ENCODE measurements at places on chromosomes 4 and X.
A peak's percentile ranks its signal among the peaks of the same experiment; 100 is the strongest.

GRCh38 chrX:63503541-63503940, 152.4 kb upstream of the SPIN4 start:
- no peak for DNase-seq

GRCh38 chr4:73725510-73725909, 14.9 kb upstream of the CXCL8 start:
- DNase-seq, result no peak

DNA sequence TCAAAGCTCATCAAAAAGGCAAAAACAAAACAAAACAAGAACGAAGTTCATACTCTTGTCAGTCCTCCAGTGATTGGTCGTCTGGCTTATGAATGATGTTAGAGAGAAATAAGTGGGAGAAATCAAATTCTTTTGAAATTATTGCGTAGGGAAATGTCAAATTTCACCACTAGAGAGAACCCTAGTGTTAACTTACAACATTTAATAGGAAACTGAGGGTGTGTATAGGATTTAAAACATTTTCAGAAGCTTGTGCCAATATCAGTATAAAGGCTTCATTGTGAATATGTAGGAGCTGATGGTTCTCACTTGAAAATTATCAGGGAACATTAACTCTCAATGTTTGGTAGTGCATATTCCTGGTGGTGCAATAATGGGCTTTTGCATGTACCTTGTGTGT, 17.4 kb downstream of the ADH6 start:
- peak; percentile 63 for DNase-seq

DNA sequence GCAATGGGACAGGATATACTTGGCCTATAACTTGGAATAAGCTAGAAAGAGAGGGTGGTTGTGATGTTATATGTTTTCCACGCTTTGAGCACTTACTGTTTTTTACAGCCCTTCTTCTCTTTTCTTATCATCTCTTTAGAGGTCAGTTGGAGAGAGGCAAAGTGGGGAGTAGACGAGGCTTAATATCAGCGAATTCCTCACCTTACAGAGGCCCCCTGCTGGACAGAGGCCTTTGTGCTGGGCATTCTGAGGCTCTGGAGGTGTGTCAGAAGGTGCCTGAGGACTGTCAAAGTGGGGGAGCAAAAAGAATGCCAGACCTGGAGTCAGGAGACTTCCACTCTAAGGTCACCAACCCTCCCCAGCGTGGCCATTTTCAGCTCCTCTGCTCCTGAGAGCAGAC, 42.5 kb downstream of the MAMLD1 start:
- DNase-seq, result no peak

DNA sequence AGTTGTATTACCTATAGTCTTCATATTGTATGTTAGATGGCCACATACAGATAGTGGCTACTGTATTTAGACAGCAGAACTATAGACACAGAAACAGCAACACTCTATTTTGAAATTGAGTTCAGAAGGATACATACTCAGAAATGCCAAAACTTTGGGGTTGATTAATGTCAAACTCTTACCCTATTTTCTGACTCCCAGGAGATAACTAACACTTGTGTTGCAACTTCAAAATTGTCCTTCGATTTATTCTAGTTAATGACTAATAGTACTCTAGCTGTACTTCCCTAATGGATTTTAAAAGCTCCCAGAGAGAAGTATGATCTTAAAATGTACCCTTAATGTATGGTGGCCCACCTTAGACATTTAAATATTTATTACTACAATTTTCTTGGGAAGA, 229.9 kb upstream of the UGT8 start:
- DNase-seq, result no peak

DNA sequence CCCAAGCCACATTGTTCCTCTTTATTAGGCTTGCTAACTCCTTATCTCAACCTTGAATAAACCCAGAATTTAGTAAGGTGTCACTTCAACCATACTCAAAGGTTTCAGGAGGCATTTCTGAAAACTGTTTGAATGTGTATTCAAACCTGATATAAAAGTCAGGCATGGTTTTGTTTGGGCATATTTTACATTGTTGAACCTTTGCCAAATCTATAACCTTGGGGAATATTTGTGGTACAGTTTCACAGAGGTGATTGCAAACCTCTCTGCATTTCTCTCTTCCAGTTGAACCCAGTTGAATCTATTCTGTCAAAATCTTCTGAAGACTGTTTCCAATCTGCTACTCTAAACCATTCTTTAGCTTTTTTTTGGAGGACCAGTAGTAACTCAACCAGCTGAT, 409.0 kb downstream of the TECRL start:
- DNase-seq, result no peak

GRCh38 chr4:68176904-68177303, 47.2 kb upstream of the TMPRSS11F start:
- no peak for DNase-seq

GRCh38 chr4:167234316-167234881, at the start of gene SPOCK3:
Gene SPOCK3, minus strand, starts transcription at chr4:167234494.
- DNase-seq, result peak; percentile 1

DNA sequence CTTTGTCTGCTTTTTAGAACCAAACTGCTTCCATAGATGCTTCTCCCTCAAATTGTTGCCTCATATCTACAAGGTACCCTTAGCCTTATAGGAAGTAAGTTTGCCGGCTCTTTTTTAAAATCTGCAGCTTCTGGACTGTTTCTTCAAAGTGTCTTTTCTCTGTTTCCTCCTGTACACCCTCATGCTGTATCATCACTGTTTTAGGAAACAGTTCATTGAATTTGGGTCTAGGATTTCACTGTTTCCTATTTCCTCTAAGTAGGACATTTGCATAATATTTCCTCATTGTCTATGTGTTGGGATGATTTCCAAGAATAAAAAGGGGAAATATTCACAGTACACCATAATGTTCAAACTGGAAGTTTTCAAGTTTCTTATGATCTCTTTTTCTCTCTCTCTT, 43.0 kb downstream of the BANK1 start:
- no peak for DNase-seq

DNA sequence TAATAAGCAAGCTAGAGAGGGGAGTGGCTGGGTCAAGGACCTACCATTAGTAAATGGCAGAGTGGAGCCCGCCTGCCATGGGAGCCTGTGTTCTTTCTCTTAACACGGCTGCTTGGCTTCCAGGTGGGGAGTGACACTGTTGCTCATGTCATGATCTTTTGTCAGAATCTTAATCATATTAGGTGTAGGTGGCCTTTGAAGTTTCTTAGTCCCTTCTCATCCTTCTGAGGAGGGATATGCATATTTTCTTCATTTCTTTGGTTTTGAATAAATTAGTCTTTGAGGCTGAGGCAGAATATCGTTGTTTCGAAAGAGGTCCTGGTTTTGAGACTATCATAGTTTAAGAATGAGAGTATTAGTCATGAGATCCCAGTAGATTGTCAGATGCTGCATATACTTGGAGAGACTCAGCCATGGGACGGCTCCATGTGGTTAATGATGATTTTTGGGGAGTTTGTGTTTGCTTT, 28.9 kb downstream of the SNX25 start:
- DNase-seq, result no peak

DNA sequence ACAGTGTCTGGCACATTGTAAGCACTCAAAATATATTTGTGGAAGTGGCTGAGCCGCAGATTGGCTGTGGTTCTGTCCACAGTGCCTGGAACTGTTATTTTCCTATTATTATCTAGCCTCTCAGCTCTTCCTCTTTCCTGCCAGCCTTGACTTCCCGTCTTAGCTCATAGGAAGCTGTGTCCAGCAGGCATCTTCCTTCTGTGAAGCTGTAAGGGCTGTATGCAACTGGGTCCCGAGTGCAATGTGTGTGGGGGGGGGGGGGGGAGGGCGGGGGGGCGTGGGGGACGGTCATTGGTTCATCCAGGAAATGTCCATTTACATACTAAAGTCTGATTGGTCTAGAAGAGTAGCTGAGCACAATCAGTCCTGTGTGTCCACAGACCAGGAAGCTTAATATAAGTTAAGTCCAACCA, 210.7 kb downstream of the PDGFRA start:
- DNase-seq, result peak; percentile 26

- no peak for DNase-seq
Observed at GRCh38 chrX:77937291-77937690, 26.8 kb downstream of the ATP7A start.

DNA sequence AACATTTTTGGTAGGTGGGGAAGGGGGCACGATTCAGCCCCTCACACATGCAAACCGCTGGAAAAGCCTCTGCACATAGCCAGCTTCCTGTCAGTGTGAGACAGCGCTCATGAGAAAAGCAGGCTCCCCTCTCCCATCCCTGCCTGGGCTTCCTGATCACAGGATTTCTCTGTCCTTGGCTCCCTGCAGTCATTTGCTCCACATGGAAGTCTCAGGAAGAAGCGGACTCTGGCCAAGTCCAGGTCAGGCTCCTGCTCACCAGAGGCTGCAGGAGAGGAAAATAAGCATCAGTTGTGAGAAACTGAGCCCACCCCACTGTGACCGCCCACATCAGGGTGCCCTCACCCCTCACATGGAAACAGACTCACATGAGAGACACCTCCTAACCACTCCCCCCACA, 664.3 kb upstream of the TENM3 start:
- no peak for DNase-seq

DNA sequence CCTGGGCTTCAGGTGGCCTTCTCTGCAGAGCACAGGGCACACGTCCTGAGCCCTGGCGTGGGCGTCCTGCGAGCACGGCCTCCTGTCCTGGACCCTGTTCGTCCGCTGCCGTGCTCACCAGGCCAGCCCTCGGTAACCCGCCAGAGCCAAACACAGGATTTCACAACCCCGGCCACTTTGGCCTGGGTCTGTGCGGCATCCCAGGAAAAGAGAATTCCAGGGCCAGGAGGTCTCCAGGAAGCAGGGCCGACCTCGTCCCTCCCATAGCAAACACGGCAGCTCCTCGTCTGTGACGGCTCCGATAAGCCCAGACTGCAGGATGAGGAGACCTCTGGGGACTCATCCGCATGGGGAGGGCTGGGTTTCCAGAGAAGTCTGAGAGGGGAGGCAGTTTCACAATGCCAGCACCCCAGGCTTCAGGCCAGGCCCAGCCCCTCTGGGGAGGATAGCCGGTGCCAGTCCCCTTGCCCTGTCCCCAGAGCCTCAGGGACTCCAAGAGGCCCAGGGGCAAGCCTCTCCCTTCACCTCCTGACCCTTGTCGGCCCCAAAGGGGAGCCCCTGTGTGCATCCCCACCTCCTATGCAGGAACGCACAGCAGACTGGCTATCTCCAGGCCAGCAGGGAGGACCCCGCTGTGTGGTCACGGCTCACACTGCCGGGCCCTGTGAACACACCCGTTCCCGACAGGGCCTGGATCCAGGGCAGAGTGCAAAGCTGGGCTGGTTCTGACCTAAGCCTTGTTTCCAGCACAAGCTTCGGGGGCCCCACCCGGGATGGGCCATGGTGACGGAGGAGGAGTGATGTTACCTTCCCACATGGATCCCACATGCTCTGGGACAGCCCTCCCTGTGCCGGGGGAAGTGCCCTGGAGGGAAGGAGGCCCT, 22.3 kb upstream of the HTRA3 start:
- no peak for DNase-seq

- DNase-seq, result no peak
Observed at GRCh38 chr4:79604152-79604551, 196.1 kb upstream of the GK2 start.

DNA sequence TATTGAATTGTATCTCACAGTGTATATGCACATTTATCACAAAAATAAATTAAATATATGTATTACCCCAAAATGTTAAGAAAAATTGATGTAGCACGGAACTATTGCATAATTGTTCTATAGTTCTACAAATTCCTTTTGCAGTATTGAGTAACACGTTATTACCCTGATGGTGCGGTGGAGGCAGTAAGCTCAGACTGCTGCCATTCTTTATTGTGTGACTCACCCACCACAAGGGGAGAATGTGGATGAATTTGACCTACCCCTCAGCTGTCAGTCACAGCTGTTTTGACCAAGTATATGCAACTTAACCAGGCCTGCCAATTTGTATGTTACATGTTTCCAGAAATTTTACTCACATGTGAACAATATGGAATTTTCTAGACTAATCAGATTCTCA, 506.6 kb downstream of the SH3BGRL start:
- no peak for DNase-seq

DNA sequence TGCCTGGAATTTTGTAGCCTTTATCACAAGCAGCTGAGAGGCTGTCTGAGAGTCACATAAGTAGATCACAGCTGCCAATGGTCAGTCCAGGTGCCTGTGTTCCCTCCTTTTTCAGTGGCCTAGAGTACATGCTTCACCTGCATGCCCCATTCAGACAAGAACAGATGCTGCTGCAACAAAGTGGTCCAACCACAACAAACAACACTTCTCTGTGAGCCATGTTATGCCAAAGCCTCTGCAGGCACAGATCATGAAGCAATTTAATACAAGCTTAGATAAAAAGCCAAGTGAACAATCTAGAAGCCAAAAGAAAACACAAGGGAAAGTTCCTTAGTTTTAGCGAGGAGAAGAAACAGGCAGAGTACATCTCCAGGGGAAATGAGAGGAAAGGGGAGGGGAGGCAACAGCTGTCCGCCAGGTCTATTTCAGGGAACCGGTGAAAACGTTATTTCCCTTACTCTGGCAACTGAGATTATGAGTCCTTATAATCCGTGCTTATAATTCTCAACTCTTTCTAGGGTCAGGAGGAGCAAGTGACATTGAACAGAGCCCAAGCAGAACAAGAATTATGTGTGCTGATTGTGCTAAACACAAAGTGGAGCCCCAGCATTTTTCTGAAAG, 92.6 kb downstream of the TSPAN5 start:
- no peak for DNase-seq

- DNase-seq, result no peak
Observed at GRCh38 chr4:2036866-2037265, 22.3 kb upstream of the NAT8L start.

DNA sequence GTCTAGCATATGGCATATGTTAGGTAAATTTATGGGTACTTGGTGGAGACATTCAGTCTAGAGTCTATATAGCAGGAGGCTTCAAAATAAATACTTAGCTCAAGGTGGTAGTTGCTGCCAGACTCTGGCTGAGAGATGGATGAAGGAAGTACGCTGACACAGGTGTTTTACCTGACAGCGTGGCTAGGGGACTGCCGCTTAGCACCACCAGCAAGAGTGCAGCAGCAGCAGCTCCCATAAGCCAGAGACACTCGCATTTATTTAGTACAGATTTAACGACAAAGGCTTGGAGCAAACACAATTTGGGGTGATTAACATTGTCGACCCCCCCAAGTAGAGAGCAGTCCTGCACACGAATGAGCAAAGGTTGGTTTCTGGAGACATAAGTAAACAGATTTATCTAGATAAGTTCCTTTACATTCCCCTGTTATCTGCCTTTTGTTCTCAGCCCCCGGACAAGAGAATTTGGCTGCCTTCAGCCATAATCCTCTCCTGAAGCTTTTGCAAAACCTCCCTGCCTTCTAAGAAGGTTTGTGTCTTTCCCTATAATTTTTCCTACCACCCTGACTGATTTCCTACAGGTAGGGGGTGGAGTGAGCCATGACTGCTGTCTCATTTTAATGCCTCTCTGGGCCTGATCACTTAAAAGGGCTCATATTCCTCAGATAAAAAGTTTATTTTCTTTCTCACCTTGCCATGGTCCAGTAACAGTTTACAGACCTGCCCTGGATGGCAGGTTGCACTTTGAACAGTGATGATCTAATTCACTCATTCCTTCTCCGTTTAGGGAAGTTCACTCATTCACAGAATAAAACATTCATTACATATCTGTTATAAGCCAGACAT, 64.6 kb downstream of the RHOH start:
- no peak for DNase-seq
